Natural killer cell (primary cell): ENCODE measurements at places on chromosomes 6 and 20. TPM values are rescaled to one million over a fixed set of nuclear protein-coding genes. Genes with fewer than 3 reads are reported as not detected.

GRCh38 chr6:163671355-163671754, 256.8 kb downstream of the QKI start:
- H3K27ac ChIP-seq, result no peak overlapping the region
- H3K4me3 ChIP-seq, result no peak overlapping the region
- no peak for DNase-seq

DNA sequence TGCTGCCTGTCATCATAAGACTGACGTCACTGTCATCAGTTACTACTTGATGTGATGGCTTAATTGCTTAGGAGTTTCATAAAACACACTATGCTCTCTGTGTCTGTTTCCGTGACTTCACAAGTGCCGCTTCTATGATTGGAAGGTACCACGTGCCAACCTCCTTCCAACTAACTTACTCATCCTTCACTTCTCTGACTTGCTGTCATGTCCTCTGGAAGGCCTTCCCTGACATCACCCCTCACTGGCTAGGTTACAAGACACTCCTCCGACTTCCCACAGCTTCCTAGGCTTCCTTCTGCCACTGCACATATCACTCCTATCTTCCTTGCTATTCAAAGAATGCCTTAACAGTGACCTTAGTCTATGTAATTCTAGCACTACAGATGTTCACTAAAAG, 20.4 kb downstream of the SERINC3 start:
- H3K36me3 ChIP-seq, result peaks cover 82% of the 10 kb centered on the region
- no peak for DNase-seq
- H3K4me1 ChIP-seq, result no peaks in the 10 kb centered on the region
- H3K27me3 ChIP-seq, result no peaks in the 10 kb centered on the region
- no peak overlapping the region for H3K4me3 ChIP-seq

DNA sequence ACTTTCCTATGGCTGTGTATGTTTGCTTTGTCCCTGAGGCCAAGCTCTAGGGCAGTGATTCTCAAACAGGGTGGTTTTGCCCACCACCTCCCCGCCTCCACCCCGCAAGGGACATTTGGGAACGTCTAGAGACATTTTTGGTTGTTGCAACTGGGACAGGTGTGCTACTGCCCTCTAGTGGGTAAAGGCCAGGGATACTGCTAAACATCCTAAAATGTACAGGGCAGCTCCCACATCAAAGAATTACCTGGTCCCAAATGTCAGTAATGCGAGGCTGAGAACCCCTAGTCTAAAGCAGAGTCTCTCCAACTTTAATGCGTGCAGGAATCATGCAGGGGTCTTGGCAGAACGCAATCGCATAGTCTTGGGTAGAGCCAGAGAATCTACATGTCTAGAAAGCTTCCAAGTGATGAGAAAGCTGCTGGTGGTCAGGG, 5.1 kb downstream of the KCNS1 start:
- no peak overlapping the region for H3K27ac ChIP-seq
- peaks cover 4% of the 10 kb centered on the region for H3K4me1 ChIP-seq
- H3K4me3 ChIP-seq, result no peak overlapping the region
- peak; percentile 84 for DNase-seq

DNA sequence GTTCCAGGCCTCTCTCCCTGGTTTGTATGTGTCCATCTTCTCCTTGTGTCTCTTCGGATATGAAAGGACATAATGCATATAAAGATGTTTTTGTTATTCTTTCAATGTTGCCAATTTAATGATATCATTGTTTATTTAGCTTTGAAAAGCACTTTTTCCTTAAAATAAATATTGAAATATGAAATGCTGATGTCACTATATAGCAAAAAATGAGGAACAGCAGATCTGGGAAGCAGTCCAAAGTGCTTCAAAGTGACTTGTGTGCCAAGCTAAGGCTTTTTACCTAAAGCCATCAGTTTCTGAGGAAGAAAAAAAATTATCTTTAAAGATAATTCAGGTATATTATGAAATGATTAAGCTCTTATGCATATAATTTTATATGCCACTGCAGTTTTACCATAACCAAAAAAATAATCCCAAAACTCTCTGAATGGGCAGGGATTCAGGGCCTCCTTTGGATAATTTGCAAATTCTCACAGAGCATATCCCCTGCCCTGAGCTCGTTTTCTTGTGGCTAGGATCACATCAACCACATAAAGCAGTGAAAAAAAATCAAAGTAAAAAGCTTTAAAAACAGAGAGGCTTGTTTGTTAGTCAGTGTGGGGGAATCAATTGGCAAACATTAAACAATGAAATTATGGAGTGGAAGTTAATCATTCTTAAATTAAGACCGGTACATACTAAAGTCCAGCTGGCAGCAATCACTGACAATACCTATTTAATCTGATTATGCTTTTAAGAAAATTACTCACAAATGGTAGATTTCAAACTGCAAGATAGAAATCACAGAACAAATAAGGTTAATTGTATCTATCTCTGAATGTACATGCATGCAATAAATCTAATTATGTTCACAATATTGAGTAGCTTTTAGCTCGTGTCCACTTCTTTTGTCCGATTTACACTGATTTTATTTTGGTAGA, 1027.9 kb upstream of the ADGRB3 start:
- H3K36me3 ChIP-seq, result no peaks in the 10 kb centered on the region
- no peak for DNase-seq
- no peak overlapping the region for H3K4me3 ChIP-seq
- H3K4me1 ChIP-seq, result no peaks in the 10 kb centered on the region
- no peak overlapping the region for H3K27ac ChIP-seq

DNA sequence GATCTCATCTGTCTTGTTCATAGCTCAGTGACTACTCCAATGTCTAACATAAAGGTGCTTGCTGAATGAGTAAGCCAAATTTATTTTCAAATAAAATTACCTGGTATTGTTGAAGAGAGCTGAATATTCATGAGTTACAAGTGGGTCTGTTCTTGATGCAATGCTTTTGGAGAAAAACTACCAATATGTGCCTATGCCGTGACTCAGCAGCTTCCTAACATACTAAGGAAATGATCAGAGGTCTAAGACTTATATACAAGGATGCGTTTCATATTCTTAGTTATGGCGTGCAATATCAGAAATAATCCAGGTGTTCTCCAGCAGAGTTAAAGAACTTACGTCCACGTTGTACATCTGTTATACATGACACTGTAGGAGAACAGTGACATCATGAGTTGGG, 5.1 kb downstream of the FAM120B start:
- no peaks in the 10 kb centered on the region for H3K36me3 ChIP-seq
- DNase-seq, result no peak
- H3K4me1 ChIP-seq, result peaks cover 19% of the 10 kb centered on the region
- H3K4me3 ChIP-seq, result no peak overlapping the region
- no peak overlapping the region for H3K27ac ChIP-seq

DNA sequence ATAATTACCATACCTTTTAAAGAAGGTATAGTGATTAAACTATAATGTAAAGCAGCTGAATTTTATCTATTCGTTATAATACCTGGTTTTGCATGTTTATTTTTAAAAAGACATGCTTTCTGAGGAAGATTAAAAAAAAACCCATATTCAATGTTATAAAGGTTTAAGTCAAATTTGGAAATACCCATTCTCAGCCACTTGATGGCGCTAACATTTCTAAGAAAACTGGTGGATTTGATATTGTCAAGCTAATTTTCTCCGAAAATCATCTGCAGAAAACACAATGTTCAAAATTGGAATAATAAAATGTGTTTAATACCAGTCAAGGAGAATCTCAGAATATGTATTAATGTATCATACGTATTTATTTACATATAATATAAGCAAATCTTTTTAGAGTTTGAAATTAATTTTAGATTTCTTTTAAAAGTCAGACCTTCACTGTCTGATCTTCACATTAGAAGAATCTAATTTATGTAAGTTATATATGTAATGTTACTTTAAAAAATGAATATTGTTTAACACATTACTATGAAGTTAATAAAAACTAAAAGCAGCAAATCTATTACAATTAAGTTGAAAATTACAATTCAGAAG, 35.0 kb downstream of the SHPRH start:
- H3K4me1 ChIP-seq, result no peaks in the 10 kb centered on the region
- DNase-seq, result no peak
- peaks cover 42% of the 10 kb centered on the region for H3K36me3 ChIP-seq

- H3K4me3 ChIP-seq, result no peak overlapping the region
- H3K36me3 ChIP-seq, result no peaks in the 10 kb centered on the region
- DNase-seq, result no peak
Observed at GRCh38 chr20:23612396-23612795, 6.7 kb upstream of the CST9 start.

Gene LY6G6F
- 1.4 TPM for total RNA-seq

Gene FRK
- total RNA-seq, result not detected

Gene NHLRC1
- total RNA-seq, result 0.89 TPM

Gene ZNF831
- 24.8 TPM for total RNA-seq
